NCI-H1417 treated with DMSO at 0.1 percent for 48 hours (cell line): ENCODE measurements at places on chromosomes 6 and 20.

GRCh38 chr6:16904957-16905356, 143.7 kb upstream of the ATXN1 start:
- DNase-seq: no peak

- DNase-seq: no peak
These were observed 34.4 kb upstream of the RNF217 start for GRCh38 chr6:124927806-124928205.

GRCh38 chr6:141922898-141923297, 209.8 kb upstream of the GJE1 start:
- no peak for DNase-seq

- no peak for DNase-seq
These were observed 98.3 kb upstream of the SASH1 start for GRCh38 chr6:148244217-148244935.

DNA sequence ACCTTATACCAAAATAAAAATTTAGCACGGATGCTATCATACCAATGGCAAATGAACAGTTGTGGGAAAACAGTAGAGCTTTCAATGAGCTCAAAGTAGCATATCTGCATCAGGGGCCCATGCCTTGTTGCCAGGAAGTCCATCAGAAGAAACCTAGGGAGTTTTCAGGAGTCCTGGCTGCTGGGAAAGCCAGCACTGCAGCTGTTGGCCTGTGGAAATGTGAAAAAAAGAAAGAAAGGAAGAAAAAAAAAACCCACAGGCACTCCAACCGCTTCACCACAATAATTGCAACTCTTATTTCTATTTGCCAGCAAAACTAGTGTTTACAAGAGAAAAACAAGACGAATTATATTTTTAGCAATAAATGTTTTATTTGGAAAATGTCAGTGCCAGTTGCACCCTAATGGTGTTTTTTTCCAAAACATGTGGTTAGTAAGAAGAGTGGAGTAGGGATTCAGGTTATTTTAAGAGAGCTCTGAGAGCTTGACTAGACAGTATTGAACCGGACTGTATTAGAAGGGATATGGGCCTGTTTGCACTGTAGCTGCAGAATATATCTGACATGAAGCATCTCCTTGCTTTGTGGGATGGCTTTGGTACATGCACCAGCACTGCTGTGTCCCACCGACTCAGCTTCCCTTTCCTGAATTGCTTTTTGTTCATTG, 137.3 kb downstream of the CCDC170 start:
- no peak for DNase-seq

DNA sequence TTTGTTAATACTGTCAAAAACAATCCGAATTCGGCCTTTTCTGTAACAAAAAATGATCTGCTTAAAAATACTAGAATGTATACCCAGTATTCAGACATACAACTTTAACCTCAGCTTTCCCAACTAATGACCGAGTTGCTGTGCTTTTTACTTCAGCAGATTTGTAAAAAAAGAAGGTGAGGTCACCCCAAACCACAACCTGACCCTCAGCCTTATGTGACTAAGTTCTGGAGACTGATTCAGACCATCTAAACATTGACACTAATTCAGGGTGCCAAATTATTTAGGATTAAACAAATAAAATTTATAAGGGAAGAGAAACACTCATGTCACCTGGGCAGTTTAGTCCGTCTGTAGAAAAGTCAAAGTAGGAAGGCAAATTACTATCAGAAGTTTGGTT, 7.7 kb downstream of the CCN6 start:
- no peak for DNase-seq

- DNase-seq: no peak
These were observed 101.9 kb downstream of the NFATC2 start for GRCh38 chr20:51440589-51440988.

GRCh38 chr20:53974785-53975555, 95.4 kb downstream of the BCAS1 start:
- no peak for DNase-seq

DNA sequence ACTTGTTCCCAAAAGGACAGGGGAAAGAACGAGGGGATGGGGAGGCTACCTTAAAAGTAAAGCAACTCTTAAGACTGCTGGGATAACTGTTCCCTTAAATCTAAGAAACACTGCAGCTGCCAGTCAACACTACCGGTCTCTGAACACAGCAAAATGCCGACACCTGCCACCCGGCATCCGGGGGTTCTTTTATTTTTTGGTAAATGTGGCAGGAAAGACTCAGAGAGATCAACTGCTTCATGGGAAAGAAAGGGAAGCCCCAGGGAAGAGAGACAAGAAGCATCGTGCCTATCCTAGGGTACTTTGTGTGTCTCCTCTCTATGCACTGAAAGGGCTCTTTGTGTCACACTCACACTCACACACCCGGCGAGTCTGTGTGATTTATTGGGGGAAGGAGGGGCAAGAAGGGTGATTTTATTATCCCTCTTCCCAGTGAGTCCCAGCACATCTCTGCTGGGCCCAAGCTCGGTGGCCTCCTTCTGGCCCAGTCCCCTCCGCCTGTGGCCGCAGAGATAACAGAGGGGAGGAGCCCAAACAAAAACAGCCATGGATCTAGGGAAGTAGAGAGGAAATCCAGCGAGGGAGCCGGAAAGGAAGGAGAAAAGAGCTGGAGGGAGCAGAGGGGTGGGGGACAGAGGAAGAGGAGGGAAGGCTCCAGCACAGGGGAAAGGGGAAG, 1.4 kb downstream of the FYN start:
- DNase-seq: no peak

GRCh38 chr6:55260181-55260580, 67.1 kb upstream of the GFRAL start:
- no peak for DNase-seq

GRCh38 chr6:25898289-25898977, 24.4 kb upstream of the SLC17A3 start:
- DNase-seq: no peak

GRCh38 chr20:57147185-57147584, 119.3 kb downstream of the BMP7 start:
- DNase-seq: no peak

GRCh38 chr6:119200512-119201175, 122.2 kb upstream of the FAM184A start:
- DNase-seq: no peak

- no peak for DNase-seq
These were observed 26.5 kb downstream of the LBP start for GRCh38 chr20:38372806-38373205.

DNA sequence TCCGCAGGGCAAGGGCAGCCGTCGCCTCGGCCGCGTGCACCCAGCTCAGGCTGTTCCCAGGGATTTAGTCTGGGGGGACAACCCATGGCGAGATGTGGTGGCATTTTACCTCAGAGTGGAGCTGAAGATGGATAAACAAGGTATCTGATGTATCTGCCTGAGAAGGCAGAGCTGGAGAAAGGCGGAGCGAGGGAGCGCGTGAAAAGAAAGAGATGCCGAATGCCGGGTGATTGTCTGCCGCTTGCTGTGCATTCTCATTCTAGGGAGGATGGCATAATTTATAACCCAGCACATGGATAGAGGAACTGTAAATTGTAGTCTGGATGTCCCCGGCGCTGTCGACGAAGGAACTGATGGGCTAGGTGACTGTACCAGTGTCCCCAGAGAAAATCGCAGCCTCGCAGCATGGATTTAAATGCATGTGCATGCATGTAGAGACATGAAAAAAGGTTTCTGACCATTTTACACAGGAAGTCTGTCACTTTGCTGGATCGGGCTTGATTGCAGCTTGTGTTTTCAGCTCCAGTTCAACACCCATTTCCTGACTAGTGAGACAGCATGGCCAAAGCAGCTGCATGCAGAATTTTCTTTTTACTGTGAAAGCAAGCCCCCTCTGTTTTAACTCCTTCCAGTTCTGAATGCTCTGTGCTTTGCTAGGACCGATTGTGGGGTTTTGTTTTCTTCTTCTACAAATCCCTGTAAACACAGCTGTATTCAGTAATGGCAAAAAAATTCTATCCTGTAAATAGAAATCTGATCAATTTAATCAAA, 149.7 kb downstream of the PRL start:
- no peak for DNase-seq

- no peak for DNase-seq
These were observed 146.3 kb upstream of the B3GAT2 start for GRCh38 chr6:71103130-71103529.

GRCh38 chr6:1997702-1998101, 247.7 kb downstream of the GMDS start:
- DNase-seq: no peak

GRCh38 chr6:13278991-13279390, 49.3 kb downstream of the TBC1D7 start:
- DNase-seq: no peak

DNA sequence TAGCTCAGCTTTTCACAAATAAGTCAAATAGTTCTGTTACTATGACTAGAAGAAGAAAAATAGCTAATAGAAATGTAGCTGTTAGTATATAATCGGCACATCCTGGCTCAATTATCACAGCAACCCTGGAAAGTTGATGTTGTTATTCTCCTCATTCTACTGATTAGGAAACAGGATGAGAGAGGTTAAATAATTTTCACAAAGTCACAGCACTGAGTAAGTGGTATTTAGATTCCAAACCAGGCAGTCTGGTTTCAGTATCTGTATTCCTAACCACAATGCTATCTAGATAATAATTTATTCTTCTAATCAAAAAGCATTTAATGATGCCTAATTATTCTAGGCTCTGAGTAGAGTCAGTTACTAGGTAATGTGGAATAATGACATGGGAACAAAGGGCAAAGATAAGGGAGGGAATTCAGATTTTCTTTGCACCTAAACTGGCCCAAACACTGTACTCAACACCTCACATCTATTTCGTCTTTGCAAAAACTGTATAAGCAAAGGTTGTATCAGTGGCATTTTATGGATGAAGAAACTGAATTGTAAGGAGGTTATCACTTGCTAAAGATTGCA, 51.3 kb downstream of the PDE7B start:
- DNase-seq: no peak

DNA sequence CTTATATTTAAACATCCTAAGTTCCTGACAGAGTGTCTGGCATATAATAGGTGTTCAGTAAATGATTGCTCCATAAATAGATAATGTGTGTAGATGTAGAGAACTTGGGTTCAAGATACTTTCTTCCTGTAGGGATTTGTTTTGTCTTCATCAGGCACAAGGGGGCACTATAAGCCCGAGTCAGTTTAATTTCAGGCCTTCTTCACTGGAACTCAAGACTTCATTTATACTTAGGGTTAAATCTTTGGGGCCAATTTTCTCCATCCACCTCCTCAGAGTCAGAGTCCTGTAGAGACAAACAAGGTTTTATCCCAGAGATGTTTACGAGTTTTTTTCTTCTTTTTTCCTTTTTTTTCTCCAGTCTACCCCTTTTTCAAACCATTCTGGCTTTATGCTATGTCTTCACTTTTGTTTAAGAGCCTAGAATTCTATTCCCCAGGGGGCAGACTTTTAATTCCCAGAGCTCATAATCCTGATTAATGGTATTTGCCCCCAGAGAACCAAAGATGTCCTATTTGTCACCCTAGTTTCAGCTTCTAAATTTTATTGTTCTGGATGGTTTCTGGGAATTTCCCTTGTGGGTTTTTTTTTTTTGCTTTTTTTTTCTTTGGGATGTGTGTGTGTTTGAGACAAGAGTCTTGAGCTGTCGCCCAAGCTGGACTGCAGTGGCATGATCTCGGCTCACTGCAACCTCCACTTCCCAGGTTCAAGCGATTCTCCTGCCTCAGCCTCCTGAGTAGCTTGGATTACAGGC, 88.4 kb downstream of the HFE start:
- no peak for DNase-seq

- no peak for DNase-seq
These were observed 1.4 kb downstream of the RAET1E start for GRCh38 chr6:149896491-149896890.

- no peak for DNase-seq
These were observed 294.3 kb upstream of the MAN1A1 start for GRCh38 chr6:119643876-119644275.

DNA sequence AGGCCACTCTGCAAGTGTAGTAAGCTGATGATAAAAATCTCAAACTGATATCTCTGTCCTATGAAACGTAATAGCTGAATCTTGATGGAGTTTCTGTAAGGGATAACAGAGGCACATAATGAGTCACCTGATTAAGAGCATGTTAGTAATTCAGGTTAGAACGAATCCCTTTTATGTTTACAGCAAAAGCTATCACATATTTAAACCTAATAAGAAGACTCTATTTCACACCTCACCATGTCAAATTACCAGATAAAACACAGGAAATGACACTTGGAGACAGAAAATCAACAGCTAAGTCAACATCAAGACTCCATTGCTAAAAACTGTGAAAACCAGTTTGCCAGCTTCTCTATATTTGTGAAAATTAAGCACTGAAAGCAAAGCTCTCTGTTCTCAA, 11.8 kb downstream of the CST7 start:
- no peak for DNase-seq

- no peak for DNase-seq
These were observed 16.2 kb upstream of the TMEM181 start for GRCh38 chr6:158543606-158544185.

DNA sequence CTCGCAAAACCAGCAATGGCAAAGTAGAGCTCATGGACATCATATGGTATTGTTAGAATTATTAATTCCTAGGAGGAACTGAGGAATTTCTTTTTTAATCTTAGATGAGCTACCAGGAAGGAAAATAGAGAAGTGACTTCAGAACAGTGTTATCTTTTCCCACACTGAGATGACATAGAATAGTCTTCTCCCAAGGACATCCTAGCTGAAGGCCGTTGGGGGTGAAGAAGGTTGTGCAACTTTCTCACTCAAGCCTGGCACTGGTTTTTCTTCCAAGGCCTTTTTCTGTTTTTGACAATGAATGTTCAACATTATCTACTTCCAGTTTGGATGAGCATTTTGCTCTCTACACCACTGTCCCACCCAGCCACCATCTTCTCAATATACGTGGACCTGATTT, 35.8 kb upstream of the MAS1 start:
- no peak for DNase-seq

DNA sequence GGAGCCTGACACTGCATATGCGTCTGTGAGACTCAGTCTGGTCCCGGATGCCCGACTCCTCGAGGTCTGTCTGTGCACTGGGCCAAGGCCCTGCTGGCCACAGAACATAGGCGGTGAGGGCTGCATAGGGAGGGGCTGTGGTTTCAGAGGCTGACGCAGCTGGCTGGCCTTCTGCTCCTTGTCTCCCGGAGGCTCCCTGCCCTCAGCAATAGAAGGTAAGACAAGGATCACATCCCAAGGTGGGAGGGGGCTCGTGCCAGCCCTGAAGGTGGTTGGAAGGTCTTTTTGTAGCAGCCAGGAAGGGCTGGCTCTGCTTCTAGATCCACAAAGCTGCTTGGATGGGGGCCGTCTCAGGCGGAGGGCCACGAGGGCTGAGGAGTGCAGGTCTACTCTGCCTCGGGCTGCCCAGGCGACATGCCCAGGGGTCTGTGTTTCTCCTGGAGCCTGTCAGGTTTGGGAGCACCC, 239.8 kb upstream of the SULF2 start:
- no peak for DNase-seq
